ENCODE measurements at places on chromosomes 2 and 18.
A peak's percentile ranks its signal among the peaks of the same experiment; 100 is the strongest.

- DNase-seq = peak; percentile 15
Observed at GRCh38 chr2:135072125-135072997, 20.3 kb downstream of the RAB3GAP1 start.

- no peak for DNase-seq
Observed at GRCh38 chr2:236887953-236888793, 197.5 kb upstream of the COPS8 start.

GRCh38 chr2:241754042-241754441 is 19.6 kb downstream of the D2HGDH start:
- DNase-seq = no peak

DNA sequence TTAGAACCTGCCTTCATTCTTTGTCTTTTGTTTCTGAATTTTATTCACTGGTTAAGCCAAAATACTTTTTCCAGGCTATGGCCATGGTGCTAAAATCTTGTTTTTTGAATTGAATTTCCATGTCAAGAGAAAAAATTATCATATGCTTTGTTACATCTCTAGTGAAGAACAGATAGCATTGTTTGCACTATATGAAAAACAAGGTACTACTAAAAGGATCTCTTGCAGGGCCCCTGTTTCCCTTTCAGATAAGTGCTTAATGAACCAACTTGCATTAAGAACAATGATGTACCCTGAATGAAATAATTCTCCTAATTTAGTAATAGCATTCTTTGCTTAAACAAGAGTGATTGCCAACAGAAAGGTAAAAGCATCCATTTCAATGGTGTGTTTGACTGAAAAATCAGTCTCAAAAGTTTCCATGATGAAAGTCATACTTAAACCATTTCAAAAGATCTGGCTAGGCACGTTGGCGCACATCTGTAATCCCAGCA is 4.3 kb upstream of the MYL12B start:
- DNase-seq = no peak

DNA sequence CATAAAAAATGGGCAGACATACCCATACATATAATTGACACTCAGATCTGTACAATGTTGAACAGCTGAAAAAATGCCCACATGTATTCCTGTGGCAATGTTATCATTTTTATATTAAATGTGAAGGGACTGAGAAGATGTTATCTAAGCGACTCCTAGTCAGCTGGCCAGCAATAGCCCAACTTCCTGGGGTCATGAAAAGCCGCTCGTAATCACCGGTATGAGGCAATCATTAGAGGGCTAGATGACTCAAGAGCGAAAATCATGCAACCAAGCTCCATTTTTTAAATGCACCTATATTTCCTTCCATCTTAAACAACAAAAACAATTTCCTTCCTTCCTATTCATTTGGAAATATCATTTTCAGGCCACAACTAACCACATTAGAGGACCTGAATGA is 274.6 kb upstream of the CCDC68 start:
- peak; percentile 31 for DNase-seq

- DNase-seq = no peak
Observed at GRCh38 chr2:233075141-233075965, 15.2 kb downstream of the INPP5D start.

- DNase-seq = no peak
Observed at GRCh38 chr2:102072741-102073140, 69.8 kb upstream of the IL1R1 start.

DNA sequence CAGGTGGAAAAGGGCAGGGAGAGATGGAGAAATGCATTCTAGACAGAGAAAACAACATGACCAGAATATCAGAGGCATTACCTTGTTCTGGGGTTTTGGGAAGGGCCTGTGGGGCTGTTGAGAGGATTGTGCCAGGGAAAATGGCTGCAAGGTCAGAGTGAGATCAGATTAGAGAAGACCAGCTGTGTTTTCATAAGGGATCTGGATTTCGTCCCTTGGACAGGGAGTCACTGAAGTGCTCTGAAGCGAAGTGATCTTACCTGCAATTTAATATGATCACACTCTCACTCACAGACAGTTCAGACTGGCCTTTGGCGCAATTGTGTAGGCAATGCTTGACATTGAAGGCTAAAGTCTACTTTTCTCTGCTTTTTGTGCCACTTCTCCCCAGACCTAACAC is 20.3 kb upstream of the REG3G start:
- DNase-seq = no peak

DNA sequence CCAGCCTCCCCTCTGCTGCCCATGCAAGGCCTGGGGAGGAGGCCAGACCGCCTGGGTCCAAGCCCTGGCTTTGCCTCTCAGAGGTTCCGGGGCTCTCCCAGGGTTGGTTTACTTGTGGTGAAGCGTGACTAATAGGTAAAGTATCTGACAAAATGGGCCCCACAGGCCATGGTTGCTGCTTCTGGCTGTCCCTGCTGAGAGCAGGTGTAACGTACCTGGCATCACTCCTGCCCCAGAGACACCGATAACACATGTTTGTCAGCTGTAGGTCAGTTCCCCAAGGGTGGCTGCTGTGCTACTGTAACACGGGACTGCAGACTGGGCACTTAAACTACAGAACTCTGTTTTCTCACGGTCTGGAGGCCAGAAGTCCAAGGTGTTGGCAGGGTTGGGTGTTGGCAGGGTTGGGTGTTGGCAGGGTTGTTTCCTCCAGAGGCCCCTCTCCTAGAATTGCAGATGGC is 34.1 kb downstream of the ODC1 start:
- DNase-seq = peak; percentile 79

- no peak for DNase-seq
Observed at GRCh38 chr2:190563109-190563508, 28.6 kb upstream of the NEMP2 start.

- no peak for DNase-seq
Observed at GRCh38 chr2:136284226-136285119, 166.5 kb upstream of the CXCR4 start.

DNA sequence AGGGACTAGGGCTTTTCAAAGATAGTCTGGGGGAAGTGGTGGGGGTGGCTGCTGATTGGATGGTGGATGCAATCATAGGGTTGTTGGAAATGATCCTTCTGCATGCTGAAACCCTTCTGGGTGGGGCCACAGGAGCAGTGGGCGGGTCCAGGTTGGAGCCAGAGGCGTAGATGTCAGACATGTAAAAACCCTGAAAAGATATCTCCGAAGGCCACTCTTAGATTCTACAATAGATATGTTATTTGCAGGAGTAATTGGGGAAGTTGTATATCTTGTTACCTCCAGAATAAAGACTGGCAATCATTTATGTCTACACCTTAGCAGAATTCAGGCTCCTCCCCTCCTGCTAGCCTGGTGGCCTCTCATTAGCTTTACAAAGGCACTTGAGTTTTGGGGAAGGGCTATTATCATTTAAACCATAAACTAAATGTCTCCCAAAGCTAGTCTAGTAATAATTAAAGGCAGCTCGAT is 8.2 kb upstream of the FAM98A start:
- DNase-seq = no peak

DNA sequence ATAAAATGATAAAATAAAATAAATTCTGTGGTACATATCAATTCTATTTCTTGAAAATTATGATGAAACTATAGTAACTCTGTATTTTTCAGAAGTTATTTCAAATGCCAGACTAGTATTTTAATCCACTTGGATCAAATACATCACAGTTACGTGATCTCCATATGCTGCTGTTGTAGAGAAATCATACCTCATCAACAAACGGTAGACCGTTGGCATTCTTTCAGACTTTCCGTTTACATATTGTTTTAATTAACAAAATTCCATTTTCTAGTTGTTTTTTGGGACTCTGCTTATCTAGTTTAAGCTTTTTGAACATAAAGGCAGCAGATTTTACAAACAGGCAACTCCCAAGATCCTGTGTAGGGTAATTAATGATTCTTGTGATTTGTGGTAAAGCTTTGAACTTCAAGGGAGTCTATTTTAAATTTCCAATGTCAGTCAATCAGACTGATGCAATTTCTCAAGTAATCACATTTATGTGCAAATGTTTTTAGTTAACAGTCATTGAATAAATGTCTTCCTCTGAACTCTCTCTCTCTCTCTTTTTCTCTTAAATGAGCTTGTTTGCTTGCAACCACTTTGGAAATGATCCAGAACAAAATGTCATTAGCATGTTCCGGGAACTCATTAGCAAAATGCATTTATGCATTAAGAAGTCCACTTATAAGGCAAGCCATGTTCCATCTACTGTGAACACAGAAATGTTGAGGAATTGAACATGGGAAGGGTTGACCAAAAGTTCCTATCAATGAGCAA is 31.8 kb downstream of the NYAP2 start:
- no peak for DNase-seq

DNA sequence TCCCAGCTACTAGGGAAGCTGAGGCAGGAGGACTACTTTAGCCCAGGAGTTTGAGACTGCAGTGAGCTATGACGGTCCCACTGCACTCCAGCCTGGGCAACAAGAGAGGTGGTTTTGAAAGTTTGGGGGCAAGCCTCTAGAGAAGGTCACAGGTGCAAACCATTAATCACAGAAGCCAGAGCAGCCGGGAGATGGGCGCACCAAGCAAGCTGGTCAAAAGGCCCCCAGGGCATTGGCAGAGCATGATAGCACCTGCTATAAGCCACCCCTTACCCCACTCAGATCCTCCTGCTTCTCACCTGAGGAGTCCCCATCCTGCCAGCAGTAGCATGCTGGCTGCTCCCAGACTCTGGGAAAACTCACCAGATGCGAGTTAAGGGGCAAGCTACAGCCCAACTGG is 116.1 kb upstream of the RAB12 start:
- DNase-seq = no peak

DNA sequence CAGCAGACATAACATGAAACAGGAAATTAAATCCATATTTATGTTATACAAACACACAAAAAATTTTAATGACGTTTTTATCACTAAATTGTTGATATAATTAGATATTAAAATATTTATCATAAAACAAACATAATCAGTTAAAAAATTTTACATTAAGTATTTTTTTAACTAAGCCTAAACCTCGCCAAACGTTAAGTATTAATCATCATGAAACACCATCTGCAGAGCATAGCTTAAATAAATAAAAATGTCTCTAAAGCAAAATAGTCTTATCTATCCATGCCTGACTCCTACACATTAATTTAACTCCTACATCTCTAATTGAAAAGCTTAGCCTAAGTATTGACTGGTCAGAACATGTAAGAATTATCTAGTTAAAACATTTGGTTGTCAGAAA is 271.6 kb upstream of the RND3 start:
- DNase-seq = no peak

DNA sequence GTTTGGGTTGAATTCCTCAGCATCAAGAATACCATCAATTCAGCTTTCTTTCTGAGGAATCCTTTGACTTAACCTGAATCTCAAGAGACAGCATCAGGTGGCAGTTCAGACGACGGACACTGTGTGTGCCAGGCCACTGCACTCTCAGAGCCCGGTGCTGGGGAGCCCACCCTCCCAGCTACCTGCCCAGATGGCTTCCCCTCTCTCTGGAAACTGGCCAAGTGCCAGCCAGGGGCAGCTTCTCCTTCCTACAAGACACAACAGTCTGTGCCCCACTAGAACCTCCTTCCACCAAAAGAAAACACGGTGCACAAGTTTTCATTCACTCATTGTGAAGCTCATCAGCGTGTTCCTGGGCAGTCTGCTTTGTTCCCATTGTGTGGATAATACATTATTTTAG is 28.5 kb downstream of the MAL start:
- DNase-seq = no peak

DNA sequence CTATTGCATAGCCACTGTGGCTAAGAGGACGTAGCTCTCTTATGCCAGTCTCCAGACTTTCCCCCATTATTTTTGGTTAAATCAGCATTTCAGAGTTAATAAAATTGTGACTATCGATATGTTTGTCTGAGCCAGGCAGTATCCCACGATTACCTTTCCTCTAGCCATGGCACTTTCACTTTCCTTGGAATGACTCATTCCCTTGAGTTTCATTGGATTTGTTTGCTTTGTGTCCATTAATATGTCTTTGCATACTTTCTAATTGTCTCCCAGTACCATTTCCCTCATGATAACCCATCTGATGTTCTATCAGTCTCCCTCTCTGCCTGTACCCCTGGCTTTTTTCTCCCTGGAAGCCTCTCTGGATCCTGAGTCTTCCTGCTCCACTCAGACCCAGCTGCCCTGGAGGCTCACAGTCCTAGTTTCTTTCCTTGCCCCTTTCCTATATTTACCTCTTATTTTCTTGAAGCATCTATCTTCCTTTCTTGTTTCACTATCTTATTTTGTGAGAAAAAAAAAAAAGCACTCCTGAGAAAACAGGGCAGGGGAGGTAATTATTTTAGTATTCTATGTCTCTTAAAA is 126.1 kb downstream of the MTX2 start:
- peak; percentile 40 for DNase-seq

GRCh38 chr2:96090196-96090926 is 26.0 kb downstream of the ADRA2B start:
- peak; percentile 27 for DNase-seq

GRCh38 chr2:201151127-201151981 is 31.6 kb upstream of the CASP10 start:
- DNase-seq = peak; percentile 72

DNA sequence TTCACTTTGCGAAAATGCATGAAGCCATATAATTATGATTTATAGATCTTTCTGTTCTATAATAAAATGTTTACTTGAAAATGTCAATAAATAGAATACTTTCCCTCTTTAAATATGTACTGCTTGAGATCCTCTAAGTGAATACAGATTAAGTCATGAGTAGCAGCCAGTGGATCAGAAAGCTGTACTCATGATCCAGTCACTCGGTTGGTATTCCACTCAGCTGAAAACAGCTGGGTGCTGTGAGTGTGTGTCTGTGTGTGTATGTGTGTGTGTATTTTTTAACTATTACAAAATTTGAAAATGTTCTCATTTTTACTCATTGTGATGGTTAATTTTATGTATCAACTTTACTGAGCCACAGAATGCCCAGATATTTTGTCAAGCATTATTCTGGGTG is 141.6 kb upstream of the CYP26B1 start:
- no peak for DNase-seq

DNA sequence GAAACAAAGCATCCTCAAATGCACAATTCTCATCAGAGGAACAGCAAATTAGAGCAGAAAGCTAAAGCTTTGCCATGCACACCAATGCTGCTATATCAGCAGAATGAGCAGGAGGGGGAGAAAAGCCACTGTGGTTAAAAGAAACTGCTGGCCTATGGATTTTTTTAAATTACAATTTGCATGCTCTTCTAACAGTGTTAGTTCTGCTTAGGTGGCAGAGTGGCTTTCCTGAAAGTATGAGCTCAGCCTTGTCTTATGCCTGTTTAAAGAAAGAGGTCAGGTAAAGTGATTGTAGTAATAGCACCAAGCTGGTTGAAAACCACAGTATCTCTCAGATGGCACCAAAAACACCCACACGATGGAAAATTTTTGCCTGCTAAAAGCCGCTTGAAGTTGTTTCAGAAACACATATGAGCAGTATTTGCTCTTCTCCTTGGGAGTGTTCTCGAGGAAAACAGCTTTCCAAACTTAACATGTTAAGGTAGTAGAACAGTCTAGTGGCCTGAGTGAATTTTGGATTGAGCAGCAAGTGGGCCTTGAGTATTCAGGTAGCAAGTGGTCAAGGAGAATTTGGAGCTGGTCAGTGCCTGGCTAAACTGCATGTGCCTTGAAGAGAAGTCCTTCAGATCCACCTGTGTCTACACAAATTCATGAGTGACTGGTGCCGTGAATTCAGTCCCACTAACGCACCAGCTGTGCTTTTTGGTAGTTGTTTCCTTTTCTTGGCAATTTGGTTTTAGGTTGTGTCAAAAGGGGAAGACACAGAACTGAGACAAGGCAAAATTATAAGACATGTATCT is 19.6 kb upstream of the NDUFV2 start:
- no peak for DNase-seq

Measured in MCF 10A (cell line).